Fibroblast of skin of scalp (primary cell): ENCODE measurements at places on chromosomes 2 and 18.
A peak's percentile ranks its signal among the peaks of the same experiment; 100 is the strongest.

DNA sequence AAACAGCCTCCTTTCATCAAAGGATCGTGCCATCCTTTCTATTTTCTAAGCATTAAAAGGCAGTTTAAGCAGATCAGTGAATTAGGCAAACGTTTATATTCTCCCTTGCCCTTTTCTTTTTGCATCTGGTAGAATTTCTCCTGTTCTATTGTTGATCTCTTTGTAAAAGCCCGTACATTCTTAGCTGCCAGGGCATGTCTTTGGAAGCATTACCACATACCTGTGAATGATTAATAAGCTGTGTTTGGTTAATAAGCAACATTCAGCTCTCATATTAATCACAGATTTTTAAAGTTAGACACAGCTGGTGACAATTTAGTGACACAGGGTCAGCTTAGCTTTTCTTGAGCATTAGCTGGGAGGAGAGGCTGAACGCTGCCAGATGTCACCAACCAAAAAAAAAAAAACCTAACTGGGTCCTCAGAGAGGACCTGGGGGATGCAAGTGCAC lies 33.8 kb upstream of the CYP1B1 start:
- peak; percentile 45 for DNase-seq

- DNase-seq = no peak
Observed at GRCh38 chr2:10493634-10494281, 45.6 kb upstream of the ODC1 start.

- DNase-seq = peak; percentile 91
Observed at GRCh38 chr18:7566567-7567473, at the start of gene PTPRM. Gene PTPRM, plus strand, starts transcription at chr18:7567316. Its CDS starts 503 bp downstream, at chr18:7567819.

DNA sequence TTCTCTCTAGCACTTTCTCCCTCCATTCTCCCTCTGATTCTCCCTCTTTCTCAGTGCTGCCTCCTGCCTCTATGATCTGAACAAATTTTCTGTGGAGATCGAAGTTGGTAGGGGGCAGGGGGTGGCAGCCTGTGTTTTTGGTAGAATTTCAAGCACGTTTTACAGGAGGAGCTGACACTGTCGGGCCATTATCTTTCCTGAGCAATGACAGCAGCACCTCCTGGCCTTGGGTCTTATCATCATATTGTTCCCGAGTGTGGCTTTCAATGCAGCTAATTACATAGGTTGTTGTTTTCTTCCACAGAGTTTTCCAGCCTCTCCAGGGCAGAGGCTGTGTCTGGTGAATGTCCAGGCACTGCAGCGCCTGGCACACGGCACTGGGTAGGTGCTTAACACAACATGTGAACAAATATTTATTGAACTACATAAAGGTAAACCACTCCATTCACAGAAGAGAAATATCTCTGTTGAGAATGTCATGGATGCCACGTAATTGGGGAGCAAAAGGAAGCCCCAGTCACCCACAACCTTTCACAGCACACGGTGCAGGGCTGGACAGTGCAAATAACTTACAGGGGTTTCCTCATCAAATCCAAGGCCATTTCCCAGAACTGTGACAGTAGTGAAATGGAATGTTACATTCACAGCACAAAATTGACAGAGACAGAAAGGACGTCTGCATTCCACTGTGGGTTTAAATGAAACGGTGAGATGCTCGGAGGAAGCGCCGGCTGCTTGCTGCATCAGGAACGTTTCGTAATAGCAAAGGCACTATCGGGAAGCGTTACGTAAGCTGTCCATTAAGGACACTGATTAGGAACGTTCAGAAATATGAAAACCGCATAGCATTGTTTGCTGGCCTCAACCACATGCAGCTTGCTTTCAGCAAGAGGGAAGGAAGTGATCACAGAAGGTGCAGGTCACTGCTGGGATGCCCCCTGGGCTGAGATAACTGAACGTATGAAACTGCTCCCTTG lies 6.5 kb upstream of the KCNG2 start:
- DNase-seq = peak; percentile 90

DNA sequence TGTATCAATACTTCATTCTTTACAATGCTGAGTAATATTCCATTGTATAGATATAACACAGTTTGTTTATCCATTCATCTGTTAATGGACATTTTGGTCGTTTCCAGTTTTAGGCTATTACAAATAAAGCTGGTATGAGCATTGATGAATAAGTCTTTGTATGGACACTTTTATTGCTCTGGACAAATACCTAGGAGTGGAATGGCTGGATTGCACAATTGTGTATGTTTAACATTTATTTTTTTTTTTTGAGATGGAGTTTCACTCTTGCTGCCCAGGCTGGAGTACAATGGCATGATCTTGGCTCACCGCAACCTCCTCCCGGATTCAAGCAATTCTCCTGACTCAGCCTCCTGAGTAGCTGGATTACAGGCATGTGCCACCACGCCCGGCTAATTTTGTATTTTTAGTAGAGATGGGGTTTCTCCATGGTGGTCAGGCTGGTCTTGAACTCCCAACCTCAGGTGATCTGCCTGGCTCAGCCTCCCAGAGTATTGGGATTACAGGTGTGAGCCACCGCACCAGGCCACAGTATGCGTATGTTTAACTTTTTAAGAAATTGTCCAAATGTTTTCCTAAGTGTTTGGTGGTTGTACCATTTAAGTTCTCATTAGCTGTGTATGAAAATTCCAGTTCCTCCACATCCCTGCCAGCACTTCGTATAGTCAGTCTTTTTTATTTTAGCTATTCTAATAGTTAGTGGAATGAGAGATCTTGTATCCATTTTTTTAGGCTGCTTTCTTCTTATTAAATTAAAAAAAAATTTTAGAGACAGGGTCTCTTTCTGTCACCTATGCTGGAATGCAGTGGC lies 194.9 kb upstream of the HAAO start:
- peak; percentile 50 for DNase-seq

DNA sequence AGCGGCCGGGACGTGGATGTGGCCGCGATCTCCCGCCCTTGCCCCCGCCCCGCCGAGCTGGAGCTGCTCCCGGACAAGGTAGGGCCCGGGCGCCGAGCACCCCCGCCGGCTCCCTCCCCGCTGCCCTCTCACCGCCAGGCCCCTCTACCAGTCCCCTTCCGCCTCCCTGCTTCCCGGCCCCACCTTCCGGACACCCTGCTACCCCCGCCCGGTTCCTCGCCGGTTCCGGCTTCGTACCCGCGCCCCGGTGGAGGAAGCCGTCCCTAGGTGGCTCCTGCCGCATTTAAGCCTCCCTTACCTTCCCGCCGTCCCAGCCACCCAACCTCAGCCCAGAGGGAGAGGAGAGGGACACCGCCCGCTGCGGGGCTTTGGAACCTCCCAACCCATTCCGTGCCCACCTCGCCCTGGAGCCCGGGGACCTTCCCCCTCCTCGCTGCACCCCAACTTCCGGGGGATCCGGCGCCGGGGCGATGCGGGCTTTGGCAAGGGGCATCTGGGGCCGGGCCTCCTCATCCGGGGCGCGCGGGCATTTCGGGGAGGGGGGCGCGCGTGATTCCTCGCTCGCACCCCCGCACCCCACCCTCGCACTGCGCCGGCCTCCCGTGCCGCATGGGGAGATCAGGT lies 475 bp downstream of the B3GNT2 start:
- DNase-seq = peak; percentile 21

DNA sequence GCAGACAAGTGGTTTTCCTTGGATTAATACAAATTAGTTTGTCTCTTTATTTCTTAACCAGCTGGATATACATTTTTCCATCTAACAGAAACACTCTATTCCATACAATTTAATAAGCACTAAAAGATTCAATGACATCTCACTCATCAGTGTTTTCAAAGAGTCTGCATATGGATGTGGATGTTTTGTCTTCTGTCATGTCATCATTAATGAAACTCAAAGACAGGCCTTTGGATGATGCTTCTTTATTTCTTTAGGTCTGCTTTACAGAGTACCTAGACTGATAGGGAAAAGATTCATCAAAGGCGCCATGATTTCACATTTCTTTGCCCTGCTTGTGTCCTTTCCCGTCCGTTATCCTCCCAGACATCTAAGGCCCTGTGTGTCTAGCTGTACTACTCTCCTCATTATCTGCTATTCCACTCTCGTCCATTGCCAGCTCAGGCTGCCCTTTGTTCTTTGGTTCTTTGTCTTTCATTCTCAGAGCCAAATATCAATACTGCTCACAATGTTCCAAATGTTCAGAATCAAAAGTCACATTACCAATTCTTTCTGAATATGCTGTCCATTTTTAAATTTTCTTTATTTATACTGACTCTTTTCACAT lies 232.3 kb upstream of the CHAC2 start:
- no peak for DNase-seq

DNA sequence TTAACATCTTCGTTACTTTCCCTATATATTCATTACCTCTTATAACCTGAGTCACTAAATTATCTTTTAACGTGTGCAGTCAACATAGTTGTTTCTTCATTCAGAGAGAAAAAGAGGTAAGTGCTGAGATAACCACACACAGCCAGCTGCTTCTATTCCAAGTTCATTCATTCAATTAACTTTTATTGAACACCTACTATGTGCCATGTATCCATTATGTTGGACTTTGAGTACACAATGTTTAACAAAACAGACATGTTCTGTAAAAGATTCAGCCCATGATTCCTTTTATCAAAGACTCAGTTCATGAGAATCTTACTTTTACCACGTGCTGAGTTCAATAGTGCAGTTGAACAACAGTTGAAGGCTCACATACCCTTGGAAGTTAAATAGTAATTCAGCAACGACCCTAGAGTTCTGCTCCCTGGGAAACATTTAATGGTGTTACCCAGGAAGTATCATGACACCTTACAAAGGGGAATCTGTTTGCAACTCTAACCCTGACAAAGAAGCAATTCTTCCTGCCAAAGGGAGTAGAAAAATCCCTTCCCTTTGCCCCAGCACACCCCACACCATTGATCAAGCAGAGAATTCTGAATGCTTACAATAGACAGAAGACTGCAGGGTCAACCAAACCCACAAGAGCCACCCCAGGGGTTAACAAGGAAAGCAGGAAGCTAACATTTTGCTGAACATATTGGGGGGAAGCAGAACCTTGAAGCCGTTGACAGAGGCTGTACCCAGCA lies 595.8 kb downstream of the STK39 start:
- DNase-seq = no peak

DNA sequence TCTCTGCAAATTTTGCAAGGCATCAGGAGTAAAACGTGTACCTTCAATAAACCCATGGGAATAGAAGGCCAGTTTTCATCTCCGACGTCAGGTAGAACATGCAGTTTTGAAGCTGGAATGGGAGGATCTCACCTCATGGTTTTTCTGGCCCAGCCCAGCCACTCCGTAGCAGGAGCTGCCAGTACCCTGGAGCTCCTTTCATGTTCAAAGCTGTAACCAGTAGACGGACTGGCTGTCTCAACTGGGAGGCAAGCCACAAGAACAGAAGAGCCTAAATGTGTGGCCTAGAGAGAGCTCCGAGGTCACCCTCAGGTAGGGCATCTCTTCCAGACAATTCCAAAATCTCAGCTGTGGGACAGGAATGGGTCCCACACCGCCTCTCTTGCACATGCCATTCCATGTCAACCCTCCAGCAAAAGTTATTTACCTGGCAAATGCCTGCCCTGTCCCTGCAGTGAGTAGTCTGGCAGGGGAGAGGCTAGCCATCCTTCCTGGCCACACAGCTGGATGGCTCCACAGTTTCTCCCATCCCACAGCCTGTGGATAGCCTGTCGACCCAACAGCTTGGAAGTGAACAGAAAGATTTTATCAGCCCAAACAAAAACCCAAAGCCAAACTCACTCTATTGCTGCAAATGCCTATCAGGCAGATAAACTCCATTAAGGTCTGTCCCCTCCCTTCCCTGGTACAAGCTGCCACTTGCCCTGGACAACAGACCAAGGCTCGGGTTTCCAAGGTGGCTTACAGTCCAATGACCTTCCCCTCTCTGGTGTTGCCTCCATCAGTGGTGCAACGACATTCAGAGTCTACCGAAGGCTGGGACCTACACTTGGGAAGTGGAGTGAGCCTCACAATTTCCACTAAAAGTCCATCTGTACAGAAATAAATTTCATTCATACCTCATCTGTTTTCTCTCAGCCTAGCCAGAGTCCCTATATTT lies 27.8 kb downstream of the CRACDL start:
- DNase-seq = no peak

DNA sequence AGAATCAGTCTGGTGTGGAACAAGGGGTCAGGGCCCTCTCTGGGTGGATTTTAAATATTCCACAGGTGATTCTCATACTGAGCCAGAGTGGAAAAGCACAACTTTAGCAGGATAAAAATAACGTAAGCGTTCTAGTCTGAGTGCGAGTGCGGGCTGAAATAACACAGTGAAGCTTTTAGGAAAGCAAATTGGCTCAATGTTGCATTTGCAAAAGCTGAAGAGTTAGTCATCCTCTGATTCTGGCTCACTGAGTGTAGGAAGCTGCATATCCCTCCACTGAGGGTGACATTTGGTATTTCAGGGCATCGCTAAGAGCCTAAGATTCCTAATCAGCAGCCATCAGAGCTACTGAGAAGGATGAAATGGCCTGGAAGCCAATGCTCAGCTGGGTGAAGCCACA lies 134.7 kb downstream of the RIF1 start:
- DNase-seq = peak; percentile 9

DNA sequence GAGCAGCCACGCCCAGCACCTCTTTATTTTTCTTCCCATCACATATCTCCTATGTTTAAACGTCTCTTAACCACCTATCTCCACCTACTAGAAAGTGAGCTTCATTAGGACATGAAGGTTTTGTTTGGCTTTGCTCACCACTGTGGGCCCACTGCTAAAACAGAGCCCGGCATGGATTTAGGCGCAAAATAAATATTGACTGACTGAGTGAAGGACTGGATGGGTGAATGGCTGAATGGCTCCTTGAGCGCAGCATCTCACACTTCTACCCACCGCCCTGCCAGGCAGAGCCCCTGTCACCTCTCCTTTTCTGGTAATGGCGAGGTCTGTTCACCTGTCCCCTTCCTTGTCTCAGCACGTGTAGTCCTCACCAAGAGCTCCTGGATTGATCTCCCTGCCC lies 10.1 kb downstream of the CAPG start:
- no peak for DNase-seq

DNA sequence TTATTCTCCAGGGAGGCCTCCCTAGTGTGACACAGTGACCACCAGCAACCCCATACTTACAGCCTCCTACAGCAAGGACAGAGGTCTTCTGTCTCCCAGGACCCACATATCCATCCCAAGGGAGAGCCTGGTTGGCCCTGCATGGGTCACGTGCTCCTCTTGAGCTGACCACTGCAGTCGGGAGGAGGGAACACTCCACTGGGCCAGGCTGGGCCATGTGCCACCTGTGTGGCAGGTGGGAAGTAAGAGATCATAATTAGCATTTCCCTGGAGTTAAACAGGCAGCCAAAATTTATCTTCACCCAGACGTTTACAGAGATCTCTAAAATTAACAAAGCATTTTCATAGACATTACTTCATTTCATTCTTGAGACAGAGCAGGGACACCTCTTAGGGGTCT lies 33.4 kb upstream of the MLPH start:
- DNase-seq = no peak

GRCh38 chr2:25088817-25089516 lies 47.1 kb downstream of the EFR3B start:
- no peak for DNase-seq

DNA sequence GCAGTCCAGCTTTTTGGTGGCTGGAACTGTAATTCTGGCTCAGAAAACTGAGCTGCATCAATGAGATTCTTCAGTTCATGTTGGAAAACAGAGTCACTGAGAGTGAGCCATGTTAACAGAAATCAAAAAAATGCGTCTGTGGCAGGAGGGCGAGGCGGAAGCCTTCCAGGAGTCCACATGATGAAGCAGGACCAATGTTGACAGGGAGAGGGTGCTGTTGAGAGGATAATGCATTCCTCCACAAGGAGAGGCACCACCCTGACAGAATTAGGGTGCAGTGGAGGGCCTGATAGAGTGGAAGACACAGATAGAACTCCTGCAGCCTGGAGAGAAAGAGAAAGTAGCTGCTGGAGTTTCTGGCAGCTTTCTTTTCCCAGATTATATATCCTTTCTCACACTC lies 111.5 kb downstream of the MGAT5 start:
- DNase-seq = peak; percentile 13
